Astrocyte of the spinal cord (primary cell): ENCODE measurements at places on chromosomes 11 and 22.
A peak's percentile ranks its signal among the peaks of the same experiment; 100 is the strongest.

GRCh38 chr11:22558664-22559063 lies 67.0 kb downstream of the FANCF start:
- peak; percentile 4 for DNase-seq

DNA sequence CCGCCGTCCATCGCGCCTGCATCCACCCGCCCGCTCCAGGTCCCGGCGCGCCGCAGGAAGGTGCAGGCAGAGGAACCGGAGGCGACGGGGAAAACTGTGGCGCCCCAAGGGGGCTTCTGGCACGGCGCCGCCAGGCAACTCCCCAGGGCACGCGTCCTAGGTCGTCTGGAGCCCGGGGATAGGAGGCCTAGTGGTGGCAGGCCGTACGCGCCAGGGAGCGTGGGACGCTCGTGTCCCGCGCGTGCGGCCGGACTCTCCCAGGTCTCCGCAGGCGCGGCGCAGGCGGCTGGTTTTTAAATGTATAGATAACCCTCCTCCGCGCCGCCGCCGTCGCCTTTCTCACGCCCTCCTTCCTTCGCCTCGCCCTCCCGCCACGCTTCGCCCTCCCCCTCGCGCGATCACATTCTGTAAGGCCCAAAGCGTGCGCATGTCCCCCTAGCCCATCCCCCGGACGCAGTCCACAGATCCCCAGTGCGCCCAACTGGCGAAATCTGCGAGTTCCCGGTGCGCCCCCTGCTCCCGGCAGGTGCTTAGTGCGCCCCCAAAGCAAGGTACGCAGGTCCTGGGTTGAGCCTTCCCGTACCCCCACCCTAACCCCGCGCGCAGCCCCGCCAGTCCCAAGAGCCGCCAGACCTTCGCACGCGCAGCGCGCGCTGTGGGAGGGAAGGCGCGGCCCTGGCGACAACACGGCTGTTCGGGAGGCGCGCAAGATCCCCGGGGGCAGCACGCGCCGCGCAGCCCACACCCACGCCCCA lies at the start of gene ASCL2:
Gene ASCL2 (minus strand): TSS at position 267 of the 755 bp plus-strand sequence. CDS start 256 bp downstream, at position 11.
- DNase-seq = no peak

GRCh38 chr22:30280505-30280904 lies 8.8 kb downstream of the CASTOR1 start:
- peak; percentile 31 for DNase-seq

DNA sequence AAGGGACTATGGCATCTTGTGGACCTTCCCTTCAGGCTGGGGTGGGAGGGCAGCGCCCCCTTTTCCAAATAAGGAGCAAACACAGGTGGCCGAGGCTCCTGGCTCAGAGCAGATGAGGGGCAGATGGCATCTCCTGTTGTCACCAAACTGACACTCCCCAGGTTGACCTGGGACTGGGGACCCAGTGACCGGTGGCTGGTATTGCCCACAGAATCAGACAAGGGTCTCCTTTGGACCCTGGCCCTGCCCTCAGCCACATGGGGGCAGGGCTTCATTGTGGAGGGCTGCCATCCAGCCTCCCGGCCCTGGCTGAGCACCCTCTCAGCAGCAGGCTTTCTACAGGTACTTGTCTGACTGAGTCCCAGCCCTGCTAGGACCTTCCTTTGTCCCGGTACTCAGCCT lies 842 bp upstream of the SIGIRR start:
- DNase-seq = no peak

DNA sequence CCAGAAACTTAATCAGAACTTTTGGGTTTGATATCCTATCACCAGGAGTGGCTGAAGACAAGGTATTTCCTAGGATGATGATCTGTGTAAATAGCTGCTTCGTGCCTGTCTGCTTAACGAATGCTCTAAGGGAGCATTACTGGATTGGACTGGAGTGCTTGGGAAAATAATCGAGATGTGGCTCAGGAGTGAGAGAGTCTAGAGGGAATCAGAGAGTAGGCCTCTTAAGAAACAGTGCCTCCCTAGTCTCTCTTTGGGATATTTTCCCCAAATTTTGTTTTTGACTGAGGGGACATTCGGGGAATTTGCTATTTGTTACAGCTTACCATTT lies 2.5 kb downstream of the MAML2 start:
- DNase-seq = no peak

- peak; percentile 87 for DNase-seq
These were observed 5.4 kb downstream of the TNRC6B start for GRCh38 chr22:40183029-40183581.

DNA sequence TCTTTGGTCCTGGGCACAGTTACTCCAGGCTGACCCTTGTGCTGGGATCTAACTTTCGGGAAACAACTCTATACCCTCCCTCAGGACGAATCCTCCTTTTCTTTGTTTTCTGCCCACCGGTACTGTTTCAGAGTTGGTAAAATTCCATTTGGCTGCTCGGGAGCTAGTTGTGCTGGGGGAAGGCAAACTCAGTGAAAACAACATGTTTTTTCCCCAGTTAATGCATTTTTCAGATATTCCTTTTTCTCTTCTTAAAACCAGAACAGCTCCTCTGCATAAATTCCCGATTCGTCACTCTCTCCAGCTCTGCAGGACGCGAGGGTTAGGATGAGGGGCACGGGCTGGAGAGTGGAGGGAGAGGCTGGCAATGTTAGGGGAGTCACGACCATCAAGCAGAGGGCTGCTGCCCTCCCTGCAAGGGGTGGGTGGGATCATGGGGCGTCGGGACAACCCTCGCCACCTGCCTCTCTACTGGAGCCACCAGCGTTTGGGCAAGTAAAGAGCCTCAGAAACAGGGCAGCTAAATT lies 31.3 kb downstream of the LRRC10B start:
- DNase-seq = no peak

DNA sequence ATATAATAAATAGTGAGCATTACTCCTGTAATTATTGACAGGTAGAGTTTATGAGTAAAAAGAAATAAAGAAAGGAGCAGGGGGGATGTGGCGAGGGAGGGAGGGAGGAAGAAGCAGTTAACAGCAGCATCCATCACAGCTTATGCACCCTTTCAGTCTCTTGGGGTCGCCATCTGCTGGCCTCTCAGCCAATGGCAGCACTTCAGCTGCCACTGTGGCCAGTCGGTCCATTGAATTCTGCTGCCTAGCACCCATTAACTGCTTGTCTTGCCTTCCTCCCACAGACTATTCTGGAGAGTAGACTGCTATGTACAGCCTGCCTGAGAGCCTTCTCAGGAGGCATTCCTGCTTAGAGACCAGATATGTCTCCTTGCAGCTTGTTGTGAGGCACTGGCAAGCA lies 388.3 kb downstream of the TENM4 start:
- DNase-seq = peak; percentile 35

GRCh38 chr11:90661233-90661632 lies 438.4 kb upstream of the CHORDC1 start:
- DNase-seq = no peak

- no peak for DNase-seq
These were observed 6.2 kb downstream of the NAA40 start for GRCh38 chr11:63944987-63945386.

DNA sequence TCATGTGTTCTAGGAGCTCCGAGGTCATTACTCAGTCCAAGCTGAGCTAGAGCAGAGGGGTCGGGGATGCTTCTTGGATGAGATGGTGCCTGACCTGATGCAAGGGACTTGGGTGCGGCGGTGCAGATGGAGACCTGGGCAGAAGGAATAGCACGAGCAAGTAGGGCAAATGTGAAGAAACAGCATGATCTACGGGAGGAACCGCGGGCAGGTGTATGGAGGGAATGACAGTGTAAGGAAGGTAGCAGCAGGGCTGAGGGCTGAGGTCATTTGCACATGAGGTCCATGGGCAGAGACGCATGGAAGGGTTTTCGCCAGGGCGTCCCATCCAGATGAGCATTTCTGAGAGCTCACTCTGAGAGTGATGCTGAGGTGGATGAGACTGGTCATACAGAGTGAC lies 14.9 kb downstream of the SLC37A2 start:
- no peak for DNase-seq

DNA sequence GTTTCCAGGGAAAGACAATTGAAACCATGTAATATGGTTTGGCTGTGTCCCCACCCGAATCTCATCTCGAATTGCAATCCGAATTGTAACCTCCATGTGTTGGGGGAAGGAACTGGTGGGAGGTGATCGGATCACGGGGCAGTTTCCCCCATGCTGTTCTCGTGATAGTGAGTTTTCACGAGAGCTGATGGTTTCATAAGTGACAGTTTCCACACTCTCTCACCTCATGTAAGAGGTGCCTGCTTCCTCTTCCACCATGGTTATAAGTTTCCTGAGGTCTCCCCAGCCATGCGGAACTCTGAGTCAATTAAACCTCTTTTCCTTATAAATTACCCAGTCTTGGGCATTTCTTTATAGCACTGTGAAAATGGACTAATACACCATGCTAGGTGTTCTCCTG lies 148.3 kb upstream of the CADM1 start:
- DNase-seq = no peak

- no peak for DNase-seq
These were observed 7.3 kb downstream of the IFT27 start for GRCh38 chr22:36768616-36769015.

DNA sequence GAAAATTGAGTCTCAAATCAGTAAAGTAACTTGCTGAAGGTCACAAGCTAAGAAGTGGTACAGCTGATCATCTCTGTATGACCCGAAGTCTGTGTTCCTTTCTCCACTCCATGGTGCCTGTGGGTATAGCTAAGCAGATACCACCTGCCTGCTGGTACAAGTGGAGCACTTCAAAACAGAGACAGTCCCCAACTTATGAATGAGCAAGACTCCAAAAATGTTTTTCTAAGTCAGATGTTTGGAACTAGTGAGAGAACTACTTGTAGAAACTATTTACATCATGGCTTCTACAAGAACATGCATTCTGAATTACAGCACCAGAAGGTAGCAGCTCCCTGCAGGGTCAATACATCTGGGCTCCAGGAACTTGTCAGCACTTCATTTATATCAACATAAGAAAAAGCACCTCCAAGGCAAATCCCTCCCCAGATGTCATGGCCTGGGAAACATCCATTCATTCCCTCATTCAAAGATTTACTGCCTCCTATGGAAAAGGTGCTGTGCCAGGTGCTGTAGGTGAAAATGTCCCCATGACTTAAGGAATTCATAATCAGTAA lies 94.7 kb downstream of the SERGEF start:
- no peak for DNase-seq

- peak; percentile 13 for DNase-seq
These were observed 34.4 kb upstream of the DNAJB13 start for GRCh38 chr11:73916435-73916834.

- peak; percentile 87 for DNase-seq
These were observed 68.5 kb upstream of the PITPNB start for GRCh38 chr22:27987557-27987956.

DNA sequence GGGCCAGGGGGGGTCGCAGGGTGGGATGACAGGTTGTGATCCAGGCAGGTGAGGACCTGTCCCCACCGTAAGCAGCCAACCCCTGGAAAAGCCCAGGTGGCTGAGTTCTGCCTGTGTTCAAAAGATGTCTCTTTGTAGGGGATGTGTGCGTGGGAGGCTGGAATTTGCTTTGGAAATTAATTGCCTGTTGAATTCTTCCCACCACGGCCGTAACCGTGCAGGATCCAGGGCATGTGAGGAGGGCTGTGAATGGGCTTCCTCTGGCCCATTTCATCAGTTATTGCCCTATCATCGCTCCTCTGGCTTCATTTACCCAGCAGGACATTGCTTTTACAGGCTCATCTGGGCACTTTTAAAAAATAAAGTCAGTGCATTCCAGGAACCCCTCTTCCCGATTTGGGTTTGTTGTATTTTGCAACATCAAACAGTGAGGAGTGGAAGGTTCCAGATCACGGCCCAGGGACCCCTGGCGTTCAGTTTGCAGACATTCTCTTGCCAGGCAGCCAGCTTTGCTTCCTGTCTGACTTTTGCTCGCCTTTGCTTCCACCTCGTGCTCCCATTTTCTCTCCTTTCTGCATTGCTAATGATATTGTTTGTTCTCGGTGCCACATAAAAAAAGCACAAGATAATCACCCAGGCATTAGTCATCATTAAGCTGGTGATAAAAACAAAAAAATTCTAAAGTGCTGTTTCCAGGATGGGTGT lies 1306.6 kb downstream of the BRD1 start:
- no peak for DNase-seq

DNA sequence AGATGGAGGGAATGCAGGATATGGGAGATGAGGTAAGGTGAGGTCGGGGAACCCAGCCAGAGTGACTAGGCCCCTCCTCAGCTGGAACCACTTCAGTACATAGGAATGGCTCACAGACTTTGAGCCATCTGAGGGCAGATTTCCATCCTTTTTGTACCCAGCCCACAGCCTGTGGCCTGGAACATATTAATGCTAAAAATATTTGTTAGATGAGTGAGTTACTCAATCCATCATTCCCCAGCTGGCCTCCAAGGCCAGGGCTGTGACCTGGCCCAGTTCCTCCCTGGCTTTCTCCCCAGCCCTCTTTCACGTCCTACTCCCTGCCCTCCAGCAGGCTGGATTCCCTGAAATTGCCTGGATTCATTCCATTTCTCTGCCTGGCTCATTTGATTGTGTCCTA lies 57.2 kb upstream of the PRDM11 start:
- DNase-seq = peak; percentile 84

DNA sequence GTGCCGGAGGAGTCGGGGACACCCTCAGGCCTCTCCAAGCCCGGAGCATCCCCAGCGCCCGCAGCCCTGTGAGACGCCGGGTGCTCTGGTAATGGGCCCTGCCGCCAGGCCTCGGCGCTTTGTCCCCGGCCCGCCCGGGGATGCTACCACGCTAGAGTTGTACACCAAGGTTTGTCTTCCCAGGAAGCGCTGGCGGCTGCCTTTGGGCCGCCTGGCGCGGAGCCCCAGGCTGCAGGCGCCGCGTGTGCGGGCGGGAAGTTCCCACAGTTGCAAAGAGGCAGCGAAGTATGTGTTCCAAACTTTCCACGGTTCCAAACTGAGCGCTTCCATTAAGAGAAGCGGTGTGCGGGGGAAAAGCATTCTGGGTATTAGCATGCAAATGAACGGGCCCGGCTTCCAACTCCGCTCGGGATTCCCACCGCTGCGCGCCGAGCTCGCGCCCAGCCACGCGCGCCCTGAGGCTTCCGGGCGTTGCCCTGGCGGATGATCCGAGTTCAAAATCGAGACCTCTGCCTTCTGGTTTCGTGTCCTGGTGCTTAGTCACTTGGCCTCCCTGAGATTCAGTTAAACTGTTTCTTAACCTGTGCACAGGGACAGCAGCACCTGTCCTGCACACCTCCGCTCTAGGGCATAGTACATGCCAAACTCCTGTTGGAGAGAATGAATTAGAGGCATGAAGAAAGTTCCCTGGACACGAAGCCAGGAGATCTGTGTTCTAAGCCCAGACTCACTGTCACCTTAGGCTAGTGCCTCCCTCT lies 1.3 kb upstream of the PATZ1 start:
- DNase-seq = peak; percentile 71

- no peak for DNase-seq
These were observed 981.0 kb upstream of the FAT3 start for GRCh38 chr11:91243630-91244029.

- DNase-seq = peak; percentile 64
These were observed 583 bp downstream of the TAF1D start for GRCh38 chr11:93740730-93741093.

DNA sequence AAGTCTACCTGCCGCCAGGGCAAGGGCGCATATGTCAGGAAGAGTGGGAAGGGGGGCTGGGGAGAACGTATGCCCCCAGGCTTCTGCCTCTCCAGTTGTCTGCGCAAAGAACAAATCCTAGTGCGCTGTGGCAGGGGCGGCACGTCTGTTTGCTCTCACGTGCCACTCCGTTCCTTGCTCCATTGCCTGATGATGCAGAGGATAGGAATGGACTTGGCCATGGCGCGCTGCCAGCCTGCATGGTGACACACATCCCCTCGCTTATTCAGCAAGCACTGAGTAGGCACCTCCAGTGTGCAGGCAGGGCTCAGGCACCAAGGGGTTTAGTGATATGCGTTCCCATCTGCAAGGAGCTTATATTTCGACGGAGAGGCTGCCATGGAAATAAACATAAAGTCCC lies 45.4 kb upstream of the SLC22A12 start:
- peak; percentile 68 for DNase-seq

GRCh38 chr11:121607341-121607740 lies 154.6 kb upstream of the SORL1-AS1 start:
- no peak for DNase-seq
